NCI-H1436 treated with DMSO at 0.1 percent for 48 hours (cell line): ENCODE measurements at places on chromosomes 3 and 15.

DNA sequence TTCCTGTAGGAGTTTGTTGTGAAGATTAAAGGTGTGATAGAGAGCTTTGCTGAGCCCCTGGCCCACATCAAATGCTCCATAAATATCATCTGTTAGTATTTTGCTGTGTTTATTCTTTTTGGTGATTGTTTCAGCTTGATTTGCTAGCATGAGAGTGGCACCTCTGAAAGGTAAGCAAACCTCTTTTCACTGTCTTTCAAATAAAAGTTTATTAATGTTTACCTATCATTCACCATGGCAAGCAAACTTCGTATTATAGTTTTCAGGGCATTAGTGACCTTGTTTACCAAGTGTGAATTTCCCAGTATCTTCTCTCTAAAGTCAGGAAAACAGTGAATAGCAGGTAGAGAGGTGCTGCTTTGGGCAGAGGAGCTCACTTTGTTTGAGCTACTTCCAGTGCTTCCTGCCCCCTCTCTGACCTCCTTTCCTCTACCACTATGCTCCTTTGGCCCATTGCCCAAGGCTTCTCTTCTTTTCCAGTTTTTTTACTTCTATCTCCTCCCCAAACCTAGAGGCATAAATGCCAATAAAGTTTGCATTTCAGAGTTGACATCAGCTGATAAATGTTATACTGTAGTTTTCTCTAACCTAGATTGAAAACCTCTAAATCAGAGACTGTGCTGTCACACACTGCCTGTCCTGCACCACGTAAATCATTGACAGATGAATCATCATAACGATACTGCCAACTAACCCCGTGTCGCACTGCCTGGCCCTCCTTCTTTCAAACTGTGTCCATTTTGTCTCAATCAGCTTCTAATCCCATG, 569.0 kb downstream of the TUSC7 start:
- DNase-seq = no peak

DNA sequence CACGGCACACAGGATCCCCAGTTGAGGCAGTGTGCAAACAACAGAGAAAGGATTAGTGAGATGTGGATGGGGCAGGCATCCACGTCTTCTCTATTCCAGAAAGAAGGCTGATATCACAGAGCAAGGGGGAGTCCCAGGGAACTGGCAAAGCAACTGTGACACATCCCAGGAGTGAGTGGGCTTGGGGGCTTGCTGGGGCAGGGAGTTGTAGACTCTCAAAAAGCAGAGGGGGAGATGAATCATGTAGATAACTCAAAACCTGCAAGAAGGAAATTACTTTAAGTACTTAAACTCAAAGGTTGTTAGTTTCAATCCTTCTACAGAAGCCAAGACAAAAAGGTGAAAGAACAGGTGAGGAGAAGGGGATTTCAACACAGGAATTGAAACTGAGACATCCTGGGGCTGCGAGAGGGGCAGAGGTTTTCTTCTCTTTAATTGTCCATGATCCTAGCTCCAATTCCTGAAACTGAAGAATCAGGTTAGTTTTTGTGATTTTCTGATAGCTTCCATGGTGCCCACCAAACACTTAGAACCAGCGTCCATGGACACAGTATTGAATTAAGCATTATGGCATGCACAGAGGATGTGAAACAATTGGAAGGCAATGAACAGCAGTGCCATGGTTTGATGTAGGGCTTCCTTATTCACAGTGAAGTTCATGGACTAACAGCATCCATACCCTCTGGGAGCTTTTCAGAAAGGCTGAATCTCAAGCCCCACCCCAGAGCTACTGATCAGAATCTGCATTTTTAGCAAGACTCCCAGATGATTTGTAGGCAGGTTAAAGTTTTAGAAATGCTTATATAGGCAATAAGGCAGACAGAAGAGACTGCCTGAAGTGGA, 52.0 kb downstream of the CCR3 start:
- DNase-seq = no peak

DNA sequence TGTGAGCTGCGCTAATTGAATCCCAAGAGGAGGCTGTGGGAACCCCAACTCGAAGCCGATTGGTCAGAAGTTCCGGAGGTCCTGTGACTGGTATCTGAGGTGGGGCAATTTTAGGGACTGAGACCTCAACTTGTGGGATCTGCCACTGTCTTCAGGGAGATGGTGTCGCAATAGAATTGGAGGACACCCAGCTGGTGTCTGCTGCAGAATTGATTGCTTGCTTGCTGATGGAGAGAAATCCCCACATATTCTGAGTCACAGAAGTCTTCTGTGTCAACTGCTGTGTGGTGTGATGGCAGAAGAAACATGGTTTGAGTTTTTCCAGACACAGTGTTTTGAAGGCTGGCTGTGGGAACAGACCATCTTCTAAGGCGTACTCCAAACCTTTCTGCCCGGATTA, 99.7 kb upstream of the PLXNA1 start:
- DNase-seq = no peak

DNA sequence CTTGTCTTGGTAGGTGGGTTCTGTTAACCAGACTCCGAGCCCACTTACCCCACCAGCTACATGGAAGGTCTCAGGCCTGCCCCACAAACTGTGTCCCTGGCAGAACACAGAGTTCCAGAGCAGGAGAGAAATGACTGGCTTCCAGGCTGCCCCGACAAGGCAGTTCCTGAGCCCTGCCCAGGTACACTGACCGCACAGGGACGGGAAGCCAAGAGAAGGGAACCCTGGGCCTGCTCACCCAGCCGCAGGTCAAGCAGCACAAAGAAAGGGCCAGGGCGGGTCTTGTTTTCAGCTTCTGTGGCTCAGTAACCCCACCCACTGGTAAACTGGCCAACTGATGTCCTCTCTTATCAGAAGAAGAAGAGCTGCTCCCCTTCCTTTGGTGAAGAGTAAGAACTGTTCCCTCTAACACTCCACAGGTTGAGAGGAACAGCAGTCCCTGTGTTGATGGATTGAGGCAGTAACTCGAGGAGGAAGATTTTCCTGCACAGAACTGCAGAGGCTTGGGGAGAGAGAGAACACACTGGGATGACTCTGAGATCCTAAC, 68.4 kb downstream of the CRTC3 start:
- DNase-seq = no peak

- DNase-seq = no peak
These were observed 72.3 kb downstream of the CD200R1L start for GRCh38 chr3:112774293-112774926.
